Stimulated activated CD4-positive, alpha-beta T cell treated with anti-CD3 and anti-CD28 coated beads, Interleukin-4, amount 100 ng/mL, for 48 hours (primary cell): ENCODE measurements at places on chromosomes 12 and 14.

- DNase-seq = no peak
Measured at GRCh38 chr14:36818794-36819384, 157.2 kb downstream of the PAX9 start.

DNA sequence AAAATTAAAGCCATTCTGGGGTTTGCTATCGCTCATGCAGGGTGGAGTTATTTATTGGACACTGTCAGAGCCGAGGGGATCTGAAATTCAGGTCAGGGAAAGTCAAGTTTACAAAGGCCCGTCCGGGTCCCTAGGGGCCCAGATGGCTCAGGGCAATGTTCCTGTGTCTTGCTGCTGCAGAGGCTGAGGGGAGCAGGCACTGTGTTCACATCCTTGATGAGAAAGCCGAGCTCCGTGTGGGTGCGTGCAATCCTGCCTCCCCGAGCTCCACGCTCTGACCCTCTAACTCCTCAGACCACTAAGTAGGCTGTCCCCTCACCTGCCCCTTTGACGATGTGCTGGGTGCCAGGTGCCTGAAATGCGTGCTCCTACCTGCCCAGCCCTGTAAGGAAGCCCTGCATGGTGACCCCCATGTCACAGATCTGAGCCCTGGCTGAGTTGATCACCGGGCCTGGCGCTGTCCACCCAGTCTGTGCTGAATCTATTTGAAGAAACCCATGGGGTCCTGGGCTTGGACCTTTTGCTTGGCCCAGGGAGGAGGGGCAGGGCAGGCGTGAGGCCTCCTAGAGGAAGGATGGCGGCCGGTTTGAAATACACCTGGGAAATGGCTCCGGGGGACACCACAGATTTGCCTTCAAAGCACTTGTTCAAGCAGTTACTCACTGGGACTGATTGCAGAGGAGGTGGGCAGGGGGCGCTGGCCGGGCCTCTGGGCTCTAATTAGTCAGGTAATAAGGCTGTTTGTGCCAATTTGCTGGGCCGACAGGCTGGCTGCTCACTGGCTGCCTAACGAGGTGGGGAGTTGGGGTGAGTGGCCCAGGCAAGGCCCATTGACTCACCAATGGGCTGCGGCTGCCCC, 204.3 kb downstream of the KIF26A start:
- DNase-seq = no peak

- peak; percentile 38 for DNase-seq
Measured at GRCh38 chr12:49296836-49297694, 2.1 kb downstream of the PRPH start.

DNA sequence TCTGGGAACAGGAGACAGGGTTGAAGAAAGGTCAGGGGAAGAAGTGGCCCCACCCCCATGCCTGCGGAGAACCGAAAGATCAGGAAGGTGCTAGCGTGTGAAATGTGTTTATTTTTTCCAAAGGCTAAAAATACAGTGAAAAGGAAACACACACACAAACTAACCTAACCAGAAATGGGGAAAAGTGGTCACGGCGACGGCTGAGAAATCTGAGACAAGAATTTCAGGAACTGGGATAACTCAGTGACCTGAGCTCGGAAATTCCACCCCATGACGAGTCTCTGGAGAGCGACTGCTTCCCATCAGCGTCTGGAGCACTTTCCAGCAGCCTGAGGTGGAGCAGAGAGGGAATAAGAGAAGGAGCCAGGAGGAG, 16.6 kb upstream of the RND1 start:
- DNase-seq = no peak

GRCh38 chr14:94679937-94680861, 68.0 kb downstream of the SERPINA3 start:
- DNase-seq = no peak

GRCh38 chr14:80576401-80576800, 365.1 kb upstream of the DIO2 start:
- DNase-seq = no peak

GRCh38 chr12:10701131-10701681, 21.9 kb downstream of the YBX3 start:
- DNase-seq = peak; percentile 16

- DNase-seq = no peak
Measured at GRCh38 chr14:20489093-20489994, 16.0 kb upstream of the RNASE10 start.

- DNase-seq = no peak
Measured at GRCh38 chr12:114738460-114739184, 54.6 kb upstream of the TBX3 start.

DNA sequence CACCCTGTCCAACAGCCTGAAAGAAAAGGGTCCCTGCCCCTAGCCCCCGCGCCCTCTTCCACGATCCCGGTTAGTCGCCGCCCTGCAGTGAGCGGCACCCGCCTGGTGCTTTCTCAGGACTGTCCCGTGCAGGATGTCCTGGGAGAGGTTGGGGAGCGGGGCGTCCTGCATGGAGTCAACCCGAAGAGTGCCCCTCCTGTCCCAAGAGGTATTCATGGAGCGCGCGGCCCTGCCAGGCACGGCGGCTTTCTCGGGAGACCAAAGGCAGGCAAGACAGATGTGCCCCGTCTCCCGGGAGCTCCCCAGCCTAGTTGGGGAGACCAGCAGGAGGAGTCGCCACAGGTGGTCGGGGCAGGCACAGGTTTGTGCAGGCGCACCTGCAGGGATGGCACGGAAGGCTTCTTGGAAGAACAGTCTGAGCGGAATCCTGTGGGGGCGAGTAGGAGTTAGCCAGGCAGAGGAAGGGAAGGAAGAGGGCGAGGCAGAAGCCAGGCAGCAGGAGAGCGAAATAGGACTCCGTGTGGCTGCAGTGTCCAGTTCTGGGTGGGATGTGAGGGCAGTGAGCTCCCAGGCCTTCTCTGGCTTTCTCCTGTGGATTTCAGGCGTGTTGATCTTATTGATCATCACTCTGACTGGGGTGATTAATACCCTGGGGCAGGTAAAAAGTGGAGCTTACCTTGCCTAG, 723 bp downstream of the SIVA1 start:
- DNase-seq = no peak
